ENCODE measurements at places on chromosomes 4 and X.

- peak; percentile 41 for DNase-seq
These were observed 63.8 kb upstream of the MTM1 start for GRCh38 chrX:150504397-150505182.

- peak; percentile 90 for DNase-seq
These were observed at the start of gene SLC35A2 for GRCh38 chrX:48911412-48912182. Gene SLC35A2 (minus strand): TSS chrX:48911646. CDS start chrX:48911636, 10 bp downstream.

GRCh38 chr4:180280076-180280475 lies 1963.1 kb upstream of the TENM3 start:
- DNase-seq, result no peak

GRCh38 chrX:155065035-155065734 lies 5.8 kb downstream of the CMC4 start:
- no peak for DNase-seq

DNA sequence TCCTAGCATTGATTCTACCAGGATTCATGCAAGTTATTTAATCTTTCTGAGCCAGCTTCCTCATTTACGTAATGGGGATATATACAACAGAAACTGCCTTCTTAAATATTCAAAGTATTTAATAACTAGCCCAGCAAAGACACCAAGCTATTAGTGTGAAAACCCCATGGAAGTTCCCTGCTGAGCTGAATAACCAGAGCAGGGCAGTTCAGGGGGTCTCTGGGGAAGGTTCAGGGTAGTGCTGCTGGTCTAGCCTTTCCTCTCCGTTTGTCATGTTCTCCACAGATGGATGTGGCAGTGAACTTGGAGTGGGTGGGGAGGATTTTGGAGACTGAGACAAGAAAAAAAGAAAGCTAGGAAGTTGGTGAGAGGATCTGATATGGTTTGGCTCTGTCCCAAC lies 240.8 kb upstream of the TAPT1 start:
- no peak for DNase-seq

DNA sequence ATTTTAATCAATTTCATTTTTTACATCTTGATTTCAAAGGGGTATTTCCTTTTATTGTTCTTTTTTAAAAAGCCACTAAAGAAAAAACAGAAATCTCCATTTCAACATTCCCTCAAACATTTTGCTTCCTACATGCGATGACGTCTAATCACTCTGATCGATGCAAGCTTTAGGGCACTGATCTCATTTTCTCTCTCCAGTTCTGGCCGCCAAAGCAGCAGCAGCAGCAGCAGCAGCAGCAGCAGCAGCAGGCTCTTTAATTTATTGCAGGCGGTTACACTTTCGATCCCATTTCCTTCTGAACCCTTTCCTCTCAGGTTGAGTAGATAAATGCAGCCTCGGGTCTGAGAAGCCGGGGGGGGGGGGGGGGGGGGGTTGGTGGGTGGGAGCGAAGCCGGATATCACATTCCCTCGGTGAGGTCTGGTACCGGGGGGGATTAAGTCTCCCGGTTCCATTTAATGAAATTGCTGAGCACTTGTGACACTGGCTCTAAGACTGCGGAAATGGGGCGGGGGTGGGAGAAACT lies 3.4 kb upstream of the PCDH7 start:
- DNase-seq, result no peak

DNA sequence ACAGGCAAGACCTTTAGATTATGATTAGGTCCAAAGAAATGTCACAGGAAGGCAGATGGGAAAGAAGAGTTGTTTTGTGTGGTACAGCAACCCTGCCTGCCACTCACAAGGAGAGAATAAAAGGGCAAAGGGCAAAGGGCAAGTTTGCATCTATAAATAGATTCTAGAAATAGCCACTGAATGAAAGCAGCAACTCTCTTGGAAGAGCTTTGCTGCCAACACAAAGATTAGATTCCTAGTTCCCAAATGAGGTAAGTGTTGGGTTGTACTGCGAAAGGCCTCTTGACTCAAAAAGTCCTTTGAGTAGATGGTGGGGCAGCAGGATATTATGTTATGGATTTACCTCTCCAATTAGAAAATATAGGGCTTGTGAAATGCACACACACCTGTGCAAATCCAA lies 61.2 kb downstream of the MOSPD2 start:
- no peak for DNase-seq

GRCh38 chrX:153401133-153401764 lies at the start of gene PNMA6E:
Gene PNMA6E (minus strand): TSS chrX:153401350. CDS start chrX:153398849, 2,501 bp downstream.
- no peak for DNase-seq

DNA sequence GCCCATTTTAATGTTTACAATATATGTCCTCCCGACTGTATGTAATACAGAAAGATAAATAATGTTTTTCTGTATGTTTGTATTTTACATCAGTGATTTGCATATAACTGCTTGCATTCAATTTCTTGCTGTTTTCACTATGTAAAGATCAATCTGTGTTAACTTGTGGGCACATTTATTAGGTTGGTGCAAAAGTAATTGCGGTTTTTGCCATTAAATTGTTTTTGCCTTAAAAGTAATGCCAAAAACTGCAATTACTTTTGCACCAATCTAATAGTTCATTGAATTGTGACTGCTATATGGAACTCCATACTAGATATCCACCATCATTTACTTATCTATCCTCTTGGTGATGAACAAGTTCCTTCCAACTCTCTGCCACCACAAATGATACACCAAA lies 73.9 kb upstream of the SRD5A3 start:
- no peak for DNase-seq

DNA sequence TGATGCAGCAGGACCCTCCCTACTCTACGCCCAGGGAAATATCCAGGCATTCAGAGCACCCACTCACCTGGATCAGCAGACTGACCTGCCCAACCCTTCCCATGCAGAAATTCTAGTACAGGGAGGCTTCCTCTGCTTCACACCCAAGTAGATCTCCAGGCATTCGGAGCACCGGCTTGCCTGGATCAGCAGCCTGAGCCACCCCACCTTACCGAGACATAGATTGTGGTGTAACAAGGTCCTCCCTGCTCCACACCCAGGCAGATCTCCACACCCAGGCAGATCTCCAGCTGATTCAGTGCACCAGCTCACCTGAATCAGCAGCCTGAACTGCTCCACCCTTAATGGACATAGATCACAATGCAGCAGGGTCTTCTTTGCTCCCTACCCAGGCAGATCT lies 215.1 kb upstream of the CPEB2 start:
- no peak for DNase-seq

GRCh38 chr4:140837736-140838135 lies 81.6 kb upstream of the TBC1D9 start:
- no peak for DNase-seq

DNA sequence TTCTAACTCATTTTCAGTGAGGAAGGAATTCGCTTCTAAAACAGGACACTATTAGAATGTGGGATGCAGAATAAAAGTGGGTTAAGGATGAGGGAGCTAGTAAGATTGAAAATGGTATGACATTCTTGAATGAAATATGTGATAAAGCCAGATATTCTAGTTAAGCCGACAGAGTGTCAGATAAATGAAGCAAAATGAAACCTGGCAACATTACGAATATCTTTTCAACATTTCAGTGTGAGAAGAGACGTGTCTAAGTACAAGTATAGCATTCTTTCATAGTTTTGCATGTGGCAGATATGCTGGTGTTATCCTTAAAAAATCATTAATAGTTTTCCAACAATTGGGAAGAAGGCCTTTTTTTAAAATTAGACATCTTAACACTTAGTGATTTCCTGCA lies 1101.4 kb downstream of the RPA4 start:
- no peak for DNase-seq

GRCh38 chr4:914531-914930 lies 17.6 kb downstream of the GAK start:
- no peak for DNase-seq

DNA sequence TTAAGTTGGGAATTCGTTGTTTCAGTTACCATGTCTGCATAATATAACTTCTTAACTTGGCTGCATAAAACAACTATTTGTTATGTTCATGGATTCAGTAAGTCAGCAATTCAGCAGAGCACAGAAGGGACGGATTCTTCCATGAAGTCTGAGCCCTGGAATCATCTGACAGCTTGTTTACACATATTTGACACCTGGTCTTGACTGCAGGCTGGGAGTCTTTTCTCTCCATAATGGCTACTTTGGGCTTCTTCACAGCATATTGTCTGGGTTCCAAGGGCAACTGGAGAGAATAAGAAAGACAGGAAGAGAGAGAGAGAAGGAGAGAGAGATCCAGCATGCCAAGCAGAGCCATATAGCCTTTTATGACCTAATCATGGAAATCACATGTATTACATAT lies 23.1 kb downstream of the CENPC start:
- no peak for DNase-seq

- DNase-seq, result no peak
These were observed 395.7 kb downstream of the DTHD1 start for GRCh38 chr4:36677112-36677511.

DNA sequence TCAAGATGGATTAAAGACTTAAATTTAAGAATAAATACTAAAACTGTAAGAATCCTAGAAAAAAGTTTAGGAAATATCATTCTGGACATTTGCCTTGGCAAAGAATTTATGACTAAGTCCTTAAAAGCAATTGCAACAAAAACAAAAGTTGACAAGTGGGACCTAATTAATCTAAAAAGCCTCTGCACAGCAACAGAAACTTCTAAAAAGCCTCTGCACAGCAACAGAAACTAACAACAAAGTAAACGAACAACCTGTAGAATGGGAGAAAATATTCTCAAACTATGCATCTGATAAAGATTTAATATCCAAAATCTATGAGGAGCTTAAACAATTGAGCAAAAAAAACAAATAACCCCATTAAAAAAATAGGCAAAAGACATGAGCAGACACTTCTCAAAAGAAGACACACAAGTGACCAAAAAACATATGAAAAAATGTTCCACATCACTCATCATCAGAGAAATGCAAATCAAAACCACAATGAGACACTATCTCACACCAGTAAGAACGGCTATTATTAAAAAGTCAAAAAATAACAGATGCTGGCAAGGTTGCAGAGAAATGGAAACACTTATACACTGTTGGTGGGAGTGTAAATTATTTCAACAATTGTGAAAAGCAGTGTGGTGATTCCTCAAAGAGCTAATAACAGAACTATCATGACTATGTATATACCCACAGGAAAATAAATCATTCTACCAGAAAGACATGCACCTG lies 5.5 kb upstream of the OPRPN start:
- no peak for DNase-seq

GRCh38 chrX:120372667-120373370 lies 10.9 kb downstream of the ATP1B4 start:
- no peak for DNase-seq

DNA sequence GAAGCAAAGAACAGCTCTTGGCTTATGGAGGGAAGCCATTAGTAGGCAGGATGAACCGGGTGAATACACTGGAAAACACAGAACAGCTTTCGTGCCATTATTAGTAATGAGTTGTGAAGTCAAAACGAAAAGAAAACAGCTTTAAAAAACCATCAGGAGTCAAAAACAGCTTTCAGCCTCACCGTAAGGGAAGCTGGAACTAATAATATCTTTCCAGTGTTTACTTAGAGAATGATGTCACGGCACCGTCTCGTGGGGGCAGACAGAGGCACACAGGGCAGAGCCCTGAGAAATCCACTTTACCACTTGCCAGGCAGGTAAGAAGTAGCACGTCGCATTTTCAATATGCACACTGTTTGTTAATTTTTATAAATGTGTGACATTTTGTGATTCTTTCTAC lies 37.9 kb upstream of the HMX1 start:
- DNase-seq, result no peak

- no peak for DNase-seq
These were observed 18.2 kb downstream of the BCOR start for GRCh38 chrX:40079572-40079971.
